ENCODE measurements at places on chromosomes 11 and 22.

DNA sequence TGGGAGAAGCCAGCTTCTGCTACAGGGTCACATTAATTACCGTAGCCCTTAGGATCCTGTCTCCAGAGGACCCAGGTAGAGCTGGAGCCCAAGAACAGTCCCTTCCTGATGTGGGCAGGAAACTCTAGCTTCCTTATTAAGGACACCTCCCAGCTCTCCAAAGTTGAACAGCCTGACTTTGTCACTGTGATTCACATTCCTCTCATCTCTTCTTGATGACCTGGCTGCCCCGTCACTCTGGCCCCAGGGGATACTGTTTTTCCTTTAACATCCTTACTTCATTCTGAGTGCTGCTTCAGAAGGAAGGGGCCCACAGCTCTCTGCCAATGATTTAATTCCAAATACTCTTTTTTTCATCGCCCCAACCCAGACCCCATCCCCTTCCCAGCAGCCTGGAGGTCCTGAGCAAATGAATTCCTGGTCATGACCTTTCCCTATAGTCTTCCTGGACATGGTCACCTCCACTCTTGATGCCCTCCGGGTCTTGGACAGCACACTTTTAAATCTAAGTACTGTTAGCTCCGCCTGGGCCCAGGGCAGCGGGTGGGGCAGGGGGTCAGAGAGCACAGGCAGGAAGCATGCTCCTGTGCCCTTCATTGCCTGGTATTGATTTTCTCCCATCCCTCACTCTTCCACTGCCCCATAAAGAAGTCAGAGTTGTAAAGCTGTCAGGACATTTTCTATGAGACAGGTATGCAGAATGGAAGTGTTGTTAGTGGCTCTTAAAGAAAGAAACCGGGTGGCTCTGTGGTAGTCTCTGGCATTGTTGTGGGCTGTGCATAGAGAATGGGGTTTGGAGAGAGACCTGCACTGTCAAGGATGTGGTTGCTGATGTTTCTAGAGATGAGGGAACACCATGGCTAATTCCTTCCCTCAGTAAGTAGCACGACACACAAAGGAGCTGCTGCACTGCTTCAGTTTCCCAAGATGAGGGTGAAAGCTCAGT lies 22.3 kb upstream of the SPON1 start:
- no peak for DNase-seq

DNA sequence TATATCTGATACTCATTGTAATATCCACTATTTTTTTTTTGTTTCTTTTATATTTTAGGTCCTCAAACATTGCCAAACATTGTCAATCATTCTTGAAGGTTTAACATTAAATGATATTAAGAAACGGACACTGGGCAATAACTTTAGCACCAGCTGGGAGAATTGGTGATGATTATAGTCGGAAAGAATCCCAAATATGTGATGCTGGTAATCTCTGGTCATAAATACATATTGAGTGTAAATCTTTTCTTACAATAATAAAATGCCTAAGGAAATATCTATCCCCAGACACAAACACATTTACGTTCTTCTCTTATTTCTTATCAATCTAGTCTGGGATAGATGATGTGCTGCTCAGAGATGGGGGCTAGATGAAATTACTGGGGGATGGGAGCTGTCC lies 25.2 kb downstream of the OR51E2 start:
- DNase-seq = no peak

DNA sequence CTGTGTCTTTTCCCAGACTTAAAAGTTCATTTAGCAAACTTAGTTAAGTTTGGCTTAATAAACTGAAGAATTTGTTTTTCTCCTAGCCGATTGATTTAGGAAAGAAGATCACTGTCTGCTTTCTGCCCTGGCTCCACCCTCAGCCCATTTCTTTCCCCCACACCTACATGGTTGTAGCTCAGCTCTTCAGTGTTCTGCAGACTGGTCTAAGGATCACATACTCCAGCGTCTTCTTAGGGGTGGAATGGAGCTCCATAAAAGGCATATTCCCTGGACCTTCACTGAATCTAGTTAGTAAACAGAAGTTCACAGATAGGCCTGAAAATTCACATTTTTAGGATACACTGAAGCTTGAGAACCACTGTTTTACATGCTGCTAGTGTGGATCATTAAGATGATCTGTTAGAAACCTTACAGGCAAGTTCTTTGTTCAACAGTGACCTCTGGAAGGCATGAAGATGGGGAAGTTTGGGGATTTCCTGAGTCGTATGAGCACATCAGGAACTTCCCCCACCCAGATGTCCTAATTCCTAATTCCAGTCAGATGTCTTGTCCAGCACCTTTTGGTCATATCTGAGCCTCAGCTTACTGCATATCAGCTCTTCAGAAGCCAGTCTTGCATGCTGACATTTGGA lies 16.8 kb downstream of the PIWIL4 start:
- DNase-seq = no peak

DNA sequence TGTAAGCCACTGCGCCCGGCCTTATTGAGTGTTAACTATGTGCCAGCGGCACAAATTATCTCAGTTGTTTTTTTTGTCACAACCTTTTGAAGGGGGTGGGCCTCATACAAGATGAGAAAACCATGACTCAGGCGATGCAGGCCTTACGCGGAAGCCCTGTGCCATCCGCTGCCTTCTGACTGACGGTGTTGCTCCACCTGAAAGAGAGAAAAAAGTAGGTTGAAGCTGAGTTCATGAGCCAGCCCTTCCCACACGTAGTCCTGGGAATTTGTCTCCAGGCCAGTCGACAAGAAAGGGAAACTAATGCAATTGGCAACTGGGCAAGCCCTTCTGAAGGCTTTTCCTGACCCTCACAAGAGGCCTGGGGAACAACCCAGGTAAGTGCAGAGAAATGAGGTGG lies 96.9 kb upstream of the CRYBB3 start:
- no peak for DNase-seq

- no peak for DNase-seq
Observed at GRCh38 chr22:38415561-38416321, 39.3 kb downstream of the KCNJ4 start.

DNA sequence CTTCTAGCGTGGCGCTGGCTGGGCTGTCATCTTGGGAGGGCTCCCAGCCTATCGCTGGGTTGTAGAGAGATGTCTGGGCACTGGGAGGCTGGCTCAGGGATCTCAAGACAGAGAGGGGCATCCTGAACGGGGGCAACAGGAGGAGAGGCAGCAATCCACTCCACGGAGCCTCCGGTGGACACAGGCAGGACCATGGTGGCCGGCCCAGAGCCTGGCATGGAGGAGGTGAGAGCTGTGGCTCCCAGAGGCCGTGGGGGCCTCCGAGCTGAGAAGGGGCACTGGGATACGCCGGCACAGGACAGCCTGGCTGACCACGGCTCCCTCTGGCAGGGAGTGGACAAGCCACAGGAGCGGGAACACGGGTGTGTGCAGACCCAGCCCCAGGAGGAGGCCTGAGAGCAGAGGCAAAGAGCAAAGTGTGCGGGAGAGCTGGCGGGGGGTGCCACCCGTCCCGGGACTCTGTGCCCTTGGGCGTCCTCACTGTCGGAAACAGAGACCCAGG lies 9.1 kb downstream of the MRGPRF start:
- no peak for DNase-seq

- DNase-seq = no peak
Observed at GRCh38 chr22:28108851-28109250, 189.8 kb upstream of the PITPNB start.

DNA sequence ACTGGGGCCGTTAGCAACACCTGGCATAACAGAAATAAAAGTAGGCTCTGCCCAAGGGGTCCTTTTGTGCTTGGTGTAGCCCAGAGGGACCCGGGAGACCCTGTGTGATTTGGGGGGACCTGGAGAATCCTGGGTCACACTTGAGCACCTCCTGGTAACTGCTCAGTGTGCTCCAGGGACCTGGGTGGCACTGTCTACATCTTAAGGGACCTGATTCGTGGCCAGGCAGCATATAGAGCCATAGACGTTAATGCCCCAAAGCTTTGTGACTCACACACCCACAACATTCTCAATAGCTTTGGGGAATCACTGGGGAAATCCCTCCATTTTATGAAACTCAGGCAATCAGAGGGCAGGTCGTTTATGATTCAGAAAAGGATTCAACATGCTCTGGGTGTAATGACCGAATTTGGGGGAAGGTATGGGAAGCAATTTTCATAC lies 3.6 kb upstream of the IGF2 start:
- DNase-seq = no peak

- DNase-seq = no peak
Observed at GRCh38 chr11:117819096-117820040, 5.2 kb downstream of the FXYD2 start.
